T-helper 1 cell (primary cell): ENCODE measurements at places on chromosomes 13 and 19.

GRCh38 chr19:369876-370275, 25.3 kb upstream of the MIER2 start:
- DNase-seq: no peak

GRCh38 chr13:108812661-108813060, 183.2 kb downstream of the MYO16 start:
- no peak for DNase-seq

GRCh38 chr13:29578300-29579085, 17.0 kb downstream of the SLC7A1 start:
- DNase-seq: no peak

DNA sequence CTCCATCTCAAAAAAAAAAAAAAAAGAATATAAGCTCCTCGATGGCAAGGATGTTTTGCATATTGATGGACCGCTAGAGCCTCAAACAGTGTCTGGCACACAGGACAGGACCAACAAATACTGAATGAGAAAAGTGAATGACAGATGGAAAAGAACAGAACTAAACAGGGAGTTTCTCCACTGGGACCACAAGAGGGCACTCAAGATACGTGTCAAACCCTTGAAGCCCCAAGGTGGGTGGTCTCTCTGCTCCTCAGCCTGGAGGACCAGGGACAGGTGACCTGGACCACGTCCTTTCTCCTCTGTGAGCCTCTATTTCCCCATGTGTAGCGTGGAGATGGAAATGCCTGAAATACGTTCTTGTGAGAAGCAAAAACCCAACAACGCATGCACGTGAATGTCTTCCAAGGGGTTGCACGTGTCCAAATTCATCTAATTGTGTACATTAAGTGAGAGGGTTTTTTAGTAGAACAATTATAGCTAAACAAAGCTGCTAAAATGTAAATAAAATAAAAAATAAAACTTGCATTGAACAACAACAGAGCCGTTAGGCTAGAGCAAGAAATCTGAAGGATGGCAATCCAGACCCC, 5.7 kb upstream of the CDC42EP5 start:
- DNase-seq: no peak

GRCh38 chr19:19546751-19547162, 8.7 kb downstream of the CILP2 start:
- DNase-seq: no peak

DNA sequence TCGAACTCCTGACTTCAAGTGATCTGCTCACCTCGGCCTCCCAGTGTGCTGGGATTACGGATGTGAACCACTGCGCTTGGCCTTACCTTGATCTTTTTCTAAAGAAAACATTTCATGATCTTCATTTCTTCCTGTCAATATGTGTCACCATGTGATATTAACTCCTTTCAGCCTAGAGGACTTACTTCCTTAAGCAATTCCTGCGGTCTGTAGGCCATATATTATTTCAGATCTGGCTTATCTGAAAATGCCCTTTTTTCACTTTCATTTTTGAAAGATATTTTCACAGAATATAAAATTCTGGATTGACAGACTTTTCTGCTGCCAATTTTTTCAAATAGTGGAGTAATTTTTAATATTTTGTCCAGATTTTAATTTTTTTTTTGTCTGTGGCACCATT, 2.0 kb upstream of the GPR32 start:
- no peak for DNase-seq

DNA sequence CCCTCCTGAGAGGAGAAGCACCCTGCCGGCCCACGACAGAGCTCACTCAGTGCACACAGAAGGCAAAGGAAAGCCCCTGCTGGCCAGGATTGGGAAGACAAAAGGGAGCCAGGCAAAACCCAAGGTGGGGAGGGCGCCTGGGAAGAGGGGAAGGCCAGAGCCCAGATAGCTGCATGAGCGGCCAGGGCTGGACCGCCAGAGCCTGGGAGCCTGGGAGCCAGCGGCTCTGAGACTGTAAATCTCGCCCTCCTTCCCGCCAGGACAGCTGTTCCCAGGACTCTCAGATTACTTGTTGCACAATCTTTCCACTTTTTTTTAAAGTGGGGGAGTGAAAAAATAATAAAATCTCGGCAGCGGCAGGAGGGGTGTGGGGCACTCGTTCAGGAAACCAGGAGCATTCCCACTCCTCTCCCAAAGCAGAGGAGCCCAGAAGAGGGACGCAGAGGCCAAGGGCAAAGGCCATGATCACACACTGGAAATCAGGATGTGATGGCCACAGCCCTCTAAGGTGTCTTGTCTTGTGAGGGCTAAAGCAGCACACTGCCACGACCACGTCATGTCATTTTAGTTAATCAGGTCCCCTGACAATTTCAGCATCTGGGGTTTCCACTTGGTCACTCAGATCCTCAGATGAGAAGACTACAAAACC, 19.6 kb upstream of the EPHX3 start:
- DNase-seq: no peak

DNA sequence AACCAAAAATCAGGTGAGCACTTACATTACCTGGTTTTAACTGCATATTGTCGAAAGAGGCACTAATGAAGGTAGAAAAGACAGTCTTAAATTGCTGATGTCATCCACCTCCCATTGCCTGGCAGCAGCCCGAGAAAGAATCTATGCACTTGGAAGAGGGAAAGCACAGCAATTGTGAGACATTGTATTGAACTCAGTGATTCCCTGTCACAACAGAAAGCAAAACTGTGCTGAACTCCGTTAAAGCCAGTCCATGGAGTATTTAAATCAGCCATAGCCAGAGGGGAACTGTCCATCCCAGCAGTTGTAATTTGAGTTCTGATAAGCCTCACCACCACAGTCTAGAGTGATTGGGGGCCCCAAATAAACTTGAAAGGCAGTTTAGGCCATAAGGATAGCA, 466.6 kb upstream of the PCDH9 start:
- no peak for DNase-seq

- DNase-seq: no peak
Measured at GRCh38 chr13:26693749-26694463, 66.7 kb downstream of the GPR12 start.

DNA sequence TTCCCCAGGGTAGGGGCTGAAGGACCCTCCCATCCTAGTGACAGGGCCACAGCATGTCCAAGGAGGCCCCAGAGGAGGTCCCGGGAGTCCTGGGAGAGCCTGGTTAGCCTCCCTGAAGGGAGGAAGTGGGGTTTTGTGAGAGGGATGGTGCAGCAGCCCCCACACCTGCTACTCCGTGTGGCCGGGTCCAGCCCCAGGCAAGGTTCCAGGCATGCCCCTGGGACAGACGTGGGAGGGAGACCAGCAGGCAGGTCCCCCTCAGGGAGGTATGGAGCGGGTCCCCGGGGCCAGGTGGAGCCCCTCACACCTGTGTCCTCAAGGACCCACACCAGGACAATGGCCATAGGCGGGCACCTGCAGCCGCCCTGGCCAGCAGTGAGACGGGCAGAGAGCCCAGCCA, 1.9 kb upstream of the F7 start:
- no peak for DNase-seq

DNA sequence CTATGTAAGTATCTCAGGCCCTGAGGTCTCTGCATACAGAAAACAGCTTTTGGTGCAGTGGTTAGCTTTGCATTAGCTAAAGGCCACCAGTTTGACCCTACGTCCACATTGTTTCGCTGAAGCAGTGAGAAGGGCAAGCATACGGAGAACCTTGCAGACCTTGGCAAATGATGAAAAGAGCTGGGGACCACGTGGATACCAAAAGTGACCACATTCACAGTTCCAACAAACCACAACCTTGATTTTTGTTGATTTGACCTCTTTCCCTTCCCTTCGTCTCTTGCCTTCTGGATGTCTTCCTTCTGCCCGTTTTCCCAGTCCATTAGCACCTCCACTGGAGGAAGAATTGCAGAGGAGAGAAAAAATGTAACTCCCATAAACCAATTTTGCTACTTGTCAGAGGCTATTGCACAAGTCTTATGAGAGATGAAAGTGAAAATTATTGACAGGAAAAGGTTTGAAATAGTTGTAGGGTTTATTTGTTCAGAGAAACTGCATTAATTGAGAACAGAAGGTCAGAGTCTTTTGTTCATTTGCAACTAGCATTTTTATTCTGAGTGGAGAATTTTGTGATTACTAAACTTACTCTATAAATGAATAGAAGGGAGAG, 293.9 kb upstream of the HTR2A start:
- DNase-seq: no peak

- peak; percentile 26 for DNase-seq
Measured at GRCh38 chr19:29667901-29668341, 2.7 kb downstream of the PLEKHF1 start.

DNA sequence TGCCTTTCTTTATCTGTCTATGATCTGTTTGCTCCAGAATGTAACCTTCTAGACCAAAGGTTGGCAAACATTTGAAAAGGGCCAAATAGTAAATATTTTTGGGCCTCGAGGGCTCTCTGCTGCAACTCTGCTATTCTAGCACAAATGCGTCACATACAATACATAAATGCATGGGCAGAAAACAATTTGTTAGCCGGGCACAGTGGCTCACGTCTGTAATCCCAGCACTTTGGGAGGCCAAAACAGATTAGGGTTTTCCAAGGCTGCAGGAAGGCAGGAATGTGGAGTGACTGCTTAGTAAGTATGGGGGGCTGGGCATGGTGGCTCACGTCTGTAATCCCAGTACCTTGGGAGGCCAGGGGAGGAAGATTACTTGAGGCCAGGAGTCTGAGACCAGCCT, 21.9 kb upstream of the EVI5L start:
- no peak for DNase-seq

GRCh38 chr13:113905942-113906341, 42.1 kb upstream of the GAS6 start:
- DNase-seq: no peak
